Dorsolateral prefrontal cortex (tissue), 122 donors: ENCODE measurements at places on chromosomes 11 and 22. TPM values are rescaled to one million over a fixed set of nuclear protein-coding genes. Genes with fewer than 3 reads are reported as not detected.

DNA sequence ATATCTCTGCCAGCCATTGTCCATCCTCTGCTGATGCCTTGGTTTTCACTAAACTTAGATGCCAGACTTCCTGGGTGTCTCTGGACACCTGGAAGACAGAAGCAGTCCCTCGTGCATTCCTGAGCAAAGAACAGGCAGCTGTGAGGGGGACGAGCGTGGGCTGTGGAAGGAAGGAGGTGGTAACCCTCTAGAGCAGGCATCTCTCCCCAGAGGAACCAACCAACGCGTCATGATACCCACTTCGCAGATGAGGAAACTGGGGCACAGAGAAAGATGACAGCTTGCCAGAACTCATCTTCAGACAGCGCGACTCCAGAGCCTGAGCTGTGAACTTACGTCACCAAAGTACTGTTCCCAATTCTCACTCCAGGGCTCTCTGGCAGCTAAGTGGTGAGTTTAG lies 123.4 kb downstream of the OPCML start:
- no peak for DNase-seq

The KDM4D gene
- 2.3 TPM for total RNA-seq

The MFRP gene
- not detected for total RNA-seq

DNA sequence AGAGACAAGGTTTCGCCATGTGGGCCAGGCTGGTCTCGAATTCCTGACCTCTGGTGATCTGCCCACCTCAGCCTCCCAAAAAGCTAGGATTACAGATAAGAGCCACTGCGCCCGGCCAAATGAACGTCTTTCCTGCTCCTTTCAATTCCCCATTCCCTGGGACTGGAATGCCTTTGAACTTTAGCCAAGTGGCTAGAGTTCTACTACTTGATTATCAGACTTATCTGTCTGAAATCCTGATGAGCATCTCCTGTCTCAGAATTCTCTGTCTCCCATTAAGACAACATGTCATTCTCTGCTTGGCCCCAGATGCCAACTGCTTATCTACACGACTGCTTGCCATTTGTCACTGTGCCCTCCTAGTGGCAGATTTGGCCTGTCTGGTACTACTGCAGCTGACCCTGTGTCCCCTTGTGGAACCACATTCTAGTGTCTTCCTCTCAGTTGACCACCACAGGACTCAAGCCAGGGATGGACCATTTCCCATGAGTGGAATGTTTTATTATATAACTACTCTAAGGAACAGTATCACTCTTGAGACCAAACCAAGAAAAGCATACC lies 33.1 kb upstream of the IPO7 start:
- no peak for DNase-seq

The PRODH gene
- total RNA-seq, result 46.0 TPM

The EFCAB6 gene
- 11.6 TPM for total RNA-seq

DNA sequence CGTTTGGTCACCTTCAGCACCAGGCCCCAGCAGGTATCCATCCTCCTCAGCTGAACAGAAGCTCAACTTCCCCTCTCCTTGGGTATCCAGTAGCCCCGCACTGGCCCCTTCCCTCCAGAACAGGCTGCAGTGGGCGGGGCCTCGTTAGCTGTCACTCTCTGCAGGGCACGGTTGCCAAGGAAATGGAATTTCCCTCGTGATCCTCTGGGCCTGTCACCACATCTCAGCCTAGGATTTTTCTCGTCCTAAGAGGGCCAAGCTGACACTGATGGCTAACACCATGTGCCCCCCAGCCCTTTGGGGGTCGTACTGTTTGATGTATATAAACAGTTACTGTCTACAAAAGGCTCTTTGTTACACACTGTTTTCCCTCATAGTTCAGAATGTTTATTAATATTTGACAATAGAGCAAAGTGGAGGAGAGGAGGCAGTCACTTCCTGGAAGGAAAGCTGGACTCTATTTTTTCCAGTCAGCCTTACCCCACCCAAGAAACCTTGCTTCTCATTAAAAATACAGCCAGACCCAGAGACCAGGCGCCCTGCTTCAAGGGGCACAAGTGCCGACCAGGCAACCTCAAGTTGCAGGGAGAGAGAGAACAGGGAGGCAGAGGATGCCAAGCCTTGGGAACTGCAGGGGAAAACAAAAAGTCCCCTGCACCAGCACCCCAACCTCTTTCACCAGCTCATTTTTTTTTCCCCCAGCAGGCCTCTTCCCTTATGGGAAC lies 44.5 kb downstream of the FEZ1 start:
- DNase-seq, result peak; percentile 82

The PATE2 gene
- 1.4 TPM for total RNA-seq

The HNRNPUL2 gene
- 87.4 TPM for total RNA-seq

- DNase-seq, result no peak
These were observed 73.9 kb downstream of the SGSM3 start for GRCh38 chr22:40444178-40444831.

The EXPH5 gene
- total RNA-seq, result 6.6 TPM

- DNase-seq, result no peak
These were observed 219.0 kb upstream of the ZBED5 start for GRCh38 chr11:11076879-11077278.

DNA sequence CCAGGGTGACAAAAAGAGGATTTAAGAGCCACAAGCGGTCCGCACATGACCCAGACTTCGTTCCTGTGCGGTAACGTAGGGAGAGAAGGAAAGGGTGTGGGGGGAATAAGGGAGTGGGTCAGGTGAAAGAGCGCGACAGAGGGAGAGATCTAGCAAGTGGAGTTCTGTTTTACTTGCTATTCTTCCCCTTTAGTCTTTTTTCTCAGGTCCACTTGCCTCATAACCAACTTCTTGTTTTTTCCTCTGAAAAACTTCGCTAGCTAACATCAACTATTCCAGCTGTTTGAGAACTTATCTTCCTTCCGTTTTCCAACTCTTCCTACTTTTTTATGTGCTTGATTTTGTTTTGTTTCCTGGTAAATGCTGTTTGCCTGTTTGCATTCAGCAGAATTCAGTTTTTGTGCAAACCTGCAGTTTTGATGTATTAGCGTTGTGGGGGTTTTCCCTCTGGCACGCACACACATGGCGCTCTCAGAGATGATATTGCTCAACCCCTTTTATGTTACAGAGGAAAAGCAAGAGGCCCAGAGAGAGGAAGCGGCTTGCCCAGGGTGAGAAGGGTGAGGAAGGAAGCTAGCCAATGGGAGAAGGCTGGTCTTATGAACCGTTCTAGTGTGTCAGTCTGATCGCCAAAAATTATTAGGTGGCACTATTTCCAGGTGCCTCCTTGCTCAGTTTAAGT lies 592 bp upstream of the CTSC start:
- DNase-seq, result no peak

GRCh38 chr11:64757549-64758329 lies 2.0 kb downstream of the PYGM start:
- DNase-seq, result peak; percentile 24

DNA sequence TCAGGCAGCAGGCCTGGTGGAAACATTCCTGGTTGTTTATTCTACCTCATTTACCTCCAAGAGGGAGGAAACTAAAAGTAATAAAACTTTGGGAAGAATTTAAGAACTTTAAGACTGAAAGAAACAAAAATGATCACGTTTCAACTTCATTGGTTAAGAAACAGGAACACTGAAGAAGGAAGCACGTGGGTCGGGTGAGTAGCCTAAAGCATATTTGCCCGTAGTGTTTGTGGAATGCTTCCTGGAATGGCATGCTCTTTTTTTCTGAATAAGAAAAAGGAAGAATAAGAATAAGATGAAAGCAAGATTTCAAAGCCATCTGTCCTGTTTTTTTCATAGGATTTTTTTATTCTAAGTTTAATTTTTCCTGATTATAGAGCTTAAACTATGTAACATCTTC lies 83.1 kb downstream of the WNT11 start:
- no peak for DNase-seq

The OR10D3 gene
- total RNA-seq, result not detected

GRCh38 chr22:37499027-37499707 lies 13.0 kb upstream of the MFNG start:
- DNase-seq, result no peak

DNA sequence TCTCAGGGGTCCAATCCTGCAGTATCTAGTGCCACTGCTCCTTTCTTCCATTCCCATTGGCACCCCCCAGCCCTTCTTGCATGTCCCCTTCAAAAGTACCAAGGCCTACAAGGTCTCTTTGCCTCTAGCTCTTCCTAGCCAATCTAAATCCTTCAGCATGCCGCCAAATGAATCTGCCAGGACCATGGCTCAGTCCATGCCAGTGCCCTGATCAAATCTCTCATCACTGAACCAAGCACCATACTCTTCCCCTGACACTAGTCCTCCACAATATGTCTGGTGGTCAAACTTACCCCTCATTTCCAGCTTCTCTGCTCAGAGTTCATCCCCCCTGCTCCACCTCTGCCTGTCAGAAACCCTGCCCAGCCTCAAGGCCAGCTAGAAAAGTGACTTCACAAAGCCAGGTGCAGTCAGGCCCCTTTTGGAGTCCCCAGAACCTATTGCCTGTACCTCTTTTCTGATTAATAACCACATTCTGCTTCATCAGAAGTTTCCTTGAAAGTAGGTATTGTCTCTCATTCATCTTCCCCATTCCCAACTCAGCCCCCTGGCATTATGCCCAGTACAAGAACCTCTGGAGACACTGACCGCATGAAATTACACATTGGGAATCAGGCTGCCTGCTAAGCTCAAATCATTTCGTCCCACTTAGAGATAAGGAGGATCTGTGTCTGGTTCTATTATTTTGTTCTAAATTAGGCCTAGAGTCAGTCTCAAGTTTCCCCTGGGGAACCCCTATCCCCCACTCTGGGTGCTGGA lies 11.4 kb downstream of the FEN1 start:
- DNase-seq, result no peak

- DNase-seq, result no peak
These were observed 5.9 kb downstream of the SRRD start for GRCh38 chr22:26489447-26490036.

GRCh38 chr11:131810541-131810940 lies 440.1 kb downstream of the NTM start:
- no peak for DNase-seq
